ENCODE measurements at places on chromosomes 6 and 20.

DNA sequence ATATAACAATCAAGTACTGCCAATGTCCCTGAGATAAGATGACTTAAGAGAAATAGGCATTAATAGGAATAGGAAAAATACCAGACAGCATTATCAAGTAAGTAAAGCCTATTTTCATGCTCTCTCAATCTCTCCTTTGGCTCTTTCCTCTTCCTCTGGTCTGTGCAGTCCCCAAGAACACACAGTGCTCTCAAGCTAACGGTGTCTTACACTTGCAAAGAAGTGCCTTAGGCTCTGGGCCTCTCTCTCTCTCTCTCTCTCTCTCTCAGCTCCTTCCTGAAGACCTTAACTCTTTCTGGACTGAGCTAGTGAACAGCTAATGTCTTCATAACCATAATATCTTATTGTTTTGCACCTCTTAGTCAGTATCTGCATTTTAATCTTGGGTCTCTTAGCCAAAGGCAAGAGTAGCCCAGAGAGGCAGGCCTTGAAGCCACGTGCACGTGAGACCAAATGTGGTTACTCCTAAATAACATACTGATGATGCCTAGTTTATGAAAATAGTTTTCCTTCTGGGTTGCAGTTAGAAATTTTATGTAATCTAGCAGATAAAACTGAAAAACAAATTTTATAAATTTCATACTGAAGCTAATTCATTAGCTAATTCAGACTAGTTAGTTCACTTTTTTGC lies 70.8 kb downstream of the TPD52L1 start:
- no peak for DNase-seq

GRCh38 chr6:26024651-26025046 lies 62.0 kb downstream of the TRIM38 start:
- DNase-seq: no peak

DNA sequence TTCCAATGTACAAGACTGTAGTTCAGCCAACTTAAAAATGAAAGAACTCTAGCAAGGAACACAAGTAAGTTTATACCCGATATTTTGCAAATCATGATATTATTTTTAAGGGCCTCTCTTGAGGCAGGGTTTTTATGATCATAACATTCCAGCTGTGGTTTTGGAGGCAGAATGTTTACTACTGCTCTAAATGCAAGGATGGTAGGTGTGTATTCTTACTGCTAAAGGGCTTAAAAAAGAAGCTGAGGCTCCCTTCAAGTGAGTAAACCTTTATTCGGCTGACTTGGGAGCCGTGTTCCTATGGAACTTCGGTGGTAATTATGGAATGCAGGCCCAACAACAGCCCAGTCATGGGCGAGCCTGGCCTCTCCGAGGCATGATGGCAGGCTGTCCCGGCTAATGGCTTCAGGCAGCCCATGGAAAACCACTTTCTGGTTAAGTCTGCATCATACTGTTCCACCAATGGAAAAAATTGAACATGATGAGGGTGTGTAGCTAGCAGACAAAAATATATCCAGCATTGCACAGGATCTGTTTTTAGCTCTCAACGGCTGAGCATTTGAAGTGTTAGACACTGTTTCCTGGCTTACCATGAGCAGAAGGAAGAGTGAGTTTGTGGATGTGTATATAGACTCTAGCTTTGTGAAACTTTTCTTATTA lies 111.5 kb downstream of the TIAM2 start:
- DNase-seq: no peak

- no peak for DNase-seq
Observed at GRCh38 chr20:31698803-31699718, 23.6 kb downstream of the BCL2L1 start.

DNA sequence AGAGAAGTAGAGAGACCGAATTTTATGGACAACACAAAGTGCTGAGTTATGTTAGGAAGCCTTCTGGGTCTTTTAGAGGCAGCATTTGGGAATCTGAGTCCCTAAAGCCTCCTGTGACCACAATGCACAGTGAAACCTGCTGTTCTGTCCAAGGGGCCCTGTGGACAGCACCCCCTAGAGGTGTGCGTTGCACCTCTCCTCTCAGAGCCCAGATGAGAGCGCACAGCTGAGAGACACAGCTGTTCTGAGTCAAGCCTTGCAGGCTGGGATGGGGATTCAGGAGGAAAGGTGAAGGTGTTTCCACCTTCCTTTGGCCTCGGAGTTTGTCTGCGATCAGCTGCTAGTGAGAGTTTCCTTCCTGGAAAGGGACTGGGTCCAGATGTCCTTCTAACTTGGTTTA lies 13.0 kb downstream of the PCK1 start:
- no peak for DNase-seq

GRCh38 chr20:15267935-15268334 lies 930.5 kb upstream of the FLRT3 start:
- no peak for DNase-seq

DNA sequence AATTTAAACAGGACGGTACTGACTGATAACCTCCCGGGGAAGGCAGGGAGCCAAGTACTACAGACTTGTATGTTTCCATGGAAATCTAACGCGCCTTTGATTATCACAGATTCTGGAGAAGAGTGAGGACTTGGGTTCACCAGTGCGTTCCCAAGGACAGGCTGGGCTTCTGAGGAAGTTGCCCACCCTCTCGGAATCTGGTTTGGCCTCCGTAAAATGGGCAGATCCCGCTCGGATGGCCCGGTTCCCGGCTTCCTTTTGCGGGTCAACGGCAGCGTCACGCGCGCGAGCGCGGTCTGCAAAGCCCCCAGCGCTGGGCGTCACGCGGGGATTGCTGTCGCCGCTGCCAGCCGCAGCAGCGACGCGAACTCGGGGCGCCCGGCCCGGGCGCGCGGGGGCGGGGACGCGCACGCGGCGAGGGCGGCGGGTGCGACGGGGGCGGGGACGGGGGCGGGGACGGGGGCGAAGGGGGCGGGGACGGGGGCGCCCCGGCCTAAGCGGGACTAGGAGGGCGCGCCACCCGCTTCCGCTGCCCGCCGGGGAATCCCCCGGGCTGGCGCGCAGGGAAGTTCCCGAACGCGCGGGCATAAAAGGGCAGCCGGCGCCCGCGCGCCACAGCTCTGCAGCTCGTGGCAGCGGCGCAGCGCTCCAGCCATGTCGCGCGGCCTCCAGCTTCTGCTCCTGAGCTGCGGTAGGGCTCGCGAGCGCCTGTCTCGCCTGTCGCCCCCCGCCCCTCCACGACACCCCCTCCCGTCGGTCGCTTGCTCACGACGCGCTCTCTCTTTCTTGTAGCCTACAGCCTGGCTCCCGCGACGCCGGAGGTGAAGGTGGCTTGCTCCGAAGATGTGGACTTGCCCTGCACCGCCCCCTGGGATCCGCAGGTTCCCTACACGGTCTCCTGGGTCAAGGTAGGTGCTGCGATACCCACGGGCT lies at the start of gene CD83:
Gene CD83, plus strand, starts transcription at position 615 of the 933 bp plus-strand sequence. Its CDS starts 40 bp downstream, at position 655.
- DNase-seq: peak; percentile 57

DNA sequence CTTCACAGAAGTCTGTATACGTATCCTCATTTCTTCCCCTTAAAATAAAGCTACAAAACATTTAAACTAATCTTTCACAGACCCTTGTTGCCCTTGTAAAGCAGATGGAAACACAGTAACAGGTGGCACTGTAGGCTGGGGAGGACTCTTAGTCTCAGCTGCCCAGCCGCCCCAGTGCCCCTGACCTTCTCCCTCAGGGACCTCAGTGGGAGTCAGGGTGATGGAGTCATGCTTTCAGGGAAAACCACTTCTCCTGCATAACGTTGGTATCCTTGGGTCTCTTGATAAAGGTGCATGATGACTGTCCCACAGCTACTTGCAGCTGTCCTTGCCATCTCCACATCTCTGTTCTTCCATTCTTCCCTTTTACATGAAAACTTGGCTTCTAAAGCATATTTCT lies 198.6 kb downstream of the CDKAL1 start:
- DNase-seq: no peak

DNA sequence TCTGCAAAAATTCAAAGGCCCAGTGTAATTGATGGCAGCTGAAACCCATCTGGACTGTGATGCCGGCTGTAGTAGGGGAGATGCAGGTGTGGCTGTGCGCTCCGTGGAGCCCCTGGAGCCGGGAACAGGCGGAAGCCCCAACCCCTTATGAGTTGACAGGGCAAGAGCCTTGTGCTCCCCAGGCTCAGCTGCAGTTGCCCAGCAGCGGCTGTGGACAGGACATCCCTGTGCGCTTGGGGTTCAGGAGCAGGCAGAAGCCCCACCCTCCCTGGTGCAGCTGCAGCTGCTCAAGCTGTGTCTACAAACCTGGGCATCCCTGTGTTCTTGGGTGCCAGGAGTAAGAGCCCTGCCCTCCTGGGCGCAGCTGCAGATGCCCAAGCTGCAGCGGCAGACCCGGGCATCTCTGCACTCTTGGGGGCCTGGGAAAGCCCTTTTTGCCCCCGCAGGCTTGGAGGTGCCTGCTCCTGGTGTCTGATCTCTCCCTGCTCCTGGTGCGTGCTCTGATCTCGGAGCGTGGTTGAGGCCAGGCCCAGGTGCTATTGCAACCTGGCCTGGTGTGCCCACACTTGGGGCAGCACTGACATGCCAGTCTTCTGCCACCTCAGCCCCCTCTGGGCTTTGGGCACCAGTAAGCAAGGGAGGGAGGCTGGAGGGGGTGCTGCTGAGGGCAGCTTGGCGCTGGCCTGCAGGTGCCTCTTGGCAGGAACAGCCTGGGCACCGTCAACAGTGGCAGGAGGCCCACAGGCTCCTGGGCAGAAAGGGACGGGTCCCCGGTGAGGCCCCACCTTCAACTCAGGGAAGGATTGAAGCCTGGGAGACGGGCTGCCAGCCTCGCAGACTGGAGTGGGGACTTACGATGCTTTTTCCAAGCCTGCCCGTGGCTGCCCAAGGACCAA lies 30.3 kb downstream of the OR2J2 start:
- no peak for DNase-seq

- no peak for DNase-seq
Observed at GRCh38 chr6:79536585-79536953, 661 bp downstream of the LCA5 start.

DNA sequence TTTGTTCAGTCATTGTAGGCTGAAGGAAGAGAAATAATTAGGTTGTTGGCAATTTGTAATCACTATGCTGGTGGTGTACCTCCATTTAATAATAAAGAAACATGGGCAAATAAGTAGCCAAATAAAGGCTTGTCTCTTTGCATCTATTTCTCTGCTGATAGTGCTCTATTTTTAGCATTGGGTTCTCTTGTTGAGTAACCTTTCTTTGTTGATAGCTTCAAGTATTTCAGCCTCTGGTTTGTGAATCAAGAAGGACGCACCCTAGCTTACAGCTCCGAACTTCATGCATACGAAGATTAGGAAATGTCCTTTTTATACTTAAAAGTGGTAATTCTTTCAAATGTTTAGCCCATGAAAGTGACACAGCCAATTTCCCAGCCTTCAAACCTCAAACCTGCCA lies 2.6 kb downstream of the PPP1R14C start:
- no peak for DNase-seq

DNA sequence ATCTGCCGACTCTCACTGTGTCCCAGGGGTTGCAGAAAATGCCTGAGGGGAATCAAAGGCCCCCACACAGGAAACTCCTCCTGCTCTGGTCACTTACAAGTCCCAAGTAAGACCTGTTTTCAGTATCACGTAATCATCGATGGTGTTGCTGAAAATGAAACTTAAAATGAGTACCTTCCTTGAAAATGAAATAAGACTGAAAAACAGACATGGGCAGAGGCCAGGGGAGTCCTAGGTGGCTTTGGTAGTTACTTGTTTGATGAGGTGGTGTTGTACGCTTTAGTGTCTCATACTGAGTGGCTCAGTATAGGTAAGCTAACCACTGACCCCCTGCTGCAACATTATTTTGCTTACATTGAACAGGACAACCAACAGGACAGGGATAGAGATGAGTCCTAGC lies 43.0 kb upstream of the SYNCRIP start:
- no peak for DNase-seq

- no peak for DNase-seq
Observed at GRCh38 chr20:45019762-45020123, 53.4 kb downstream of the STK4 start.

GRCh38 chr20:44324343-44324742 lies 12.5 kb upstream of the R3HDML start:
- no peak for DNase-seq

- no peak for DNase-seq
Observed at GRCh38 chr20:49380337-49380780, 102.1 kb downstream of the KCNB1 start.

DNA sequence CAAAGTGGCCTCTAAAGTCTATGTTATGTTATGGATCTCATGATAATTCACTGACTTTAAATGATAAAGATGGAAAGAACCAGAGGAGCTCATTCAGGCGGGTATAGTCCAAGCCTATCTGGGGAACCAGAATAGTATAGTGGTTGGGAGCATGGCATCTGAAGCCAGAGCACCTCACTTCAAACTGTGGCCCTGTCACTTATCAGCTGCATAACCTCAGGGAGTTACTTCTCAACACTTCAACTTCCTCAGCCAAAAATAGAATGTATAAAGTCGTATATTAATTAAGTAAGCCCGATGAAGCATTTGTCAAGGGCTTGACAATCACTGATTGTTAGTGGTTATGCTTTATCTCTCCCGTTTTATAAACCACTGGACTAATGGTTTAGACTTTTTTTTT lies 112.7 kb downstream of the RTN4IP1 start:
- no peak for DNase-seq

Measured in stimulated activated CD8-positive, alpha-beta memory T cell treated with anti-CD3 and anti-CD28 coated beads, Interleukin-15, amount 100 ng/mL, for 1 hour (primary cell).